Natural killer cell treated with Interleukin-12 subunit alpha and Interleukin-12 subunit beta and Interleukin-15 and Interleukin-18, amount 100 ng/mL, for 72 hours (primary cell): ENCODE measurements at places on chromosomes 11 and 22. TPM values are rescaled to one million over a fixed set of nuclear protein-coding genes. Genes with fewer than 3 reads are reported as not detected.

DNA sequence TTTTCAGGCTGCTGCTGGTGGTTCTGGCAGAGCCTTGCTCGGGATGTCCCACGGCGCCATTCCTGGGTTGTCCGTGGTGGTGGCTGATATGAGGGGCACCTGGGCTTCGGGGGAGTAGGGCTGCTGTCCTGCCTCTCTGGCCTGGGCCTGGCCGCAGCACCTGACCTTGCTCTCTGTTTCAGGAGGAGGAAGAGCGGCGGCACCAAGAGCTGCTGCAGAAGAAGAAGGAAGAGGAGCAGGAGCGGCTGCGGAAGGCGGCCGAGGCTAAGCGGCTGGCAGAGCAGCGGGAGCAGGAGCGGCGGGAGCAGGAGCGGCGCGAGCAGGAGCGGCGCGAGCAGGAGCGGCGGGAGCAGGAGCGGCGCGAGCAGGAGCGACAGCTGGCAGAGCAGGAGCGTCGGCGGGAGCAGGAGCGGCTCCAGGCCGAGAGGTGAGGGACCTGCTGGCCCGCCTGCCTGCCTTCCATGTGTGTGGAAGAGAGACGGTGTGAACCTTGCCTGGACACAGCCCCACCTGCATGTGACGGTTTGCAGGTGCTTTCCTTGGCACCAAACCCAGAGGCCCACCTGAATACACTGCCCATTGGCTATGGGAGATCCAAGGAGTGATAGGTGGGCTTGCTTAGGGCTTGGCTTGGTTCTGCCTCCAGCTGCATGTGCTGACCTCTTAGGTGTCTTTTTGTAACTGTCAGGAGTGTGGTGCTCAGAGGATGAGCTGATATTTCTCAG is 22.8 kb downstream of the INCENP start:
- no peaks in the 10 kb centered on the region for H3K27me3 ChIP-seq
- no peak overlapping the region for H3K4me3 ChIP-seq
- peaks cover 16% of the 10 kb centered on the region for H3K36me3 ChIP-seq
- peak; percentile 54 for DNase-seq
- no peaks in the 10 kb centered on the region for H3K4me1 ChIP-seq
- H3K27ac ChIP-seq = no peak overlapping the region

DNA sequence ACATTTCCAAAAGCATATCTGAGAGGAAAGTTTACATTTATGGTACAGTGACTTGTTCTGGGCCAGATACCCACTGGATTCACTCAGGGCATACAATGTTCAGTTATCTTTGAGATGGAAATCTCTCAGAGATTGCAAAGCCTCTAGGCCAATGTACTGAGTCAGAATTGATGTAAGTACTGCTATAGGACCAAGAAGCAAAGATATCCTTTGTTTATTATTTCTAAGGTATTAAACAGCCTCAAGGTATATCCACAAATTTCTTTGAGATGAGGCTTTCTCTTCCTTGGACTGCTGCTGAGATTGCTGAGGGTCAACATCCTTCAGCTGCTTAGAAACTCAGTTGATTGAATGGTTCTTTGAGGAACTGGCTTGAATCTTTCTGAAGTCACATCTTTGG is 484.0 kb downstream of the METTL15 start:
- H3K27ac ChIP-seq = no peak overlapping the region
- H3K4me1 ChIP-seq = no peaks in the 10 kb centered on the region
- H3K36me3 ChIP-seq = peaks cover 5% of the 10 kb centered on the region
- no peak overlapping the region for H3K4me3 ChIP-seq
- no peak for DNase-seq
- no peaks in the 10 kb centered on the region for H3K27me3 ChIP-seq

DNA sequence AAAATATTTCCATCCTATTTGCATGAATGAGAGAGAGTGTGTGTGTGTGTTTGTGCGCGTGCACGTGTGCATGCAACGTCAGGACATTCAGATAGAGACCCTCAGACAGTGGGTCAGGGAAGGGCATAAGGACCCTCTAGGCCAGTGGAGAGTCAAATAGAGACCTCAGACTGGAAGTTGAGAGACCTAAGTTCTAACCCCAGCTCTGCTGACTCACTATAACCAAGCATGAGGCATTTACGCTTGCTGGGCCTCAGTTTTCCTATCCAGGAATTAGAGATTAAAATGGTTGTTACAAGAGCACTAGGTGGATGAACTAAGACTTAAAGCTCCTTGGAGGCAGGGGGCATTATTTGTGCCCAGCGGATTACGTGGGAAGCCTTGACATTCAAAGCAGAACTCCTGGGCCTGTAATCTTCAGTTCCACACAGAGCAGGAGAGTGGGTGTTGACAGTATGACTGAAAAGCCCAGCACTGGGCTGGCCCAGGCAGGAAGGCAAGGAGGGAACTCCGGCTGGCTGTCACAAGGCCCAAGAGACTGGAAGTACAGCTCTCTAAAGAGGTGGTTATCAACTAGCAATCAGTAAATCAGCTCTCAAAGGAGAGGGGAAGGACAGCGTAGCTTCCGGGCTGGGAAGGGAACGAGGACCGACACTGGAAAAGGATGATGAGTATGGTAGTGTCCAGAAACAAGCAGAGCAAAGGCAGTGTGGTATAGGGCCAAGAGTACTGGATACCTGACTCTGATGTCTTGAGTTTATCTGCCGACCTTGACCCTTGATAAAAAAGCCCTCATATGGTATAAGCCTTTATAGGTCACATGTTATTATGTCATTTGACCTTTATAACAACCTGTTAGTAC is 9.2 kb downstream of the RHOG start:
- peak overlapping the region; percentile 54 for H3K4me3 ChIP-seq
- no peak for DNase-seq
- H3K4me1 ChIP-seq = peaks cover 64% of the 10 kb centered on the region
- H3K36me3 ChIP-seq = peaks cover 22% of the 10 kb centered on the region
- peak overlapping the region; percentile 99 for H3K27ac ChIP-seq

GRCh38 chr22:45843986-45844385 is 133.0 kb downstream of the WNT7B start:
- no peak overlapping the region for H3K4me3 ChIP-seq
- peaks cover 12% of the 10 kb centered on the region for H3K4me1 ChIP-seq
- peaks cover 21% of the 10 kb centered on the region for H3K36me3 ChIP-seq
- DNase-seq = no peak
- H3K27ac ChIP-seq = no peak overlapping the region

DNA sequence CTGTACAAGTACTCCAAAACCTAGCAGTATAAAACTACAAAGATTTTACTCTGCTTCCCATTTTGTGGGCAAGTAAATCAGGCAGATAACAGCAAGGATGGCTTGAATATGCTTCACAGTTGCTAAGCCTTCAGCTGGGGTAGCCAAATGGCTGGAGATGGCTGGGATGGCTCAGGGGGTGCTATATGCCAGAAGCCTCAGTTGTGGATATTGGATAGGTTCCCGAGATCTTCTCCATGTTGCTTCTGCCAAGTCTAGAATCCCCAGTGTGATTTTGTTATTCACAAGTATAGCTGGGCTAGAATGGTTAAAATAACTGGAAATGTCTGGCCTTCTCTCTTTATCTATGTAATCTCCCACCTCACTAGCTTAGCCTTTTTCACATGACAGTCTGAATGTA is 472.3 kb upstream of the ARHGAP42 start:
- H3K4me3 ChIP-seq = no peak overlapping the region
- no peaks in the 10 kb centered on the region for H3K4me1 ChIP-seq
- no peak for DNase-seq
- H3K27me3 ChIP-seq = no peaks in the 10 kb centered on the region

DNA sequence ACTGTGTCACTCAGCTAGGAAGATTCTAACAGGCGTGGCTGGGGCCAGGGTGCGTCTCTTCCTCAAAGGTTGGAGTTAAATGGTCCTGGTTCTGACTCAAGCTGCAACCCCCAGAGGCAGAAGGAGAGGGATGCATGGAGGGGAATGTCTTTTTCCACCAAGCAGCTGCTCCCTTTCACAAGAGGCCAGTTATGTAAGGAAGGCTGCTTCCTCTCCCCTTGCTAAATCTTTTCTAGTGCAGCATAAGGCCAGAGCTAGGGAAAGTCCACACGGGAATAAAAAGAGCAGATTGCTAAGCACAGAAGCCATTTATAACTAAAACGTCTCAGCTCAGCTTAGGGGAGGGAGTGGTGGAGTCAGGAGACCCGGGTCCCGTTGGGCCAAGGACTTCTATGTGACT is 10.0 kb downstream of the PVALB start:
- no peak overlapping the region for H3K27ac ChIP-seq
- peaks cover 13% of the 10 kb centered on the region for H3K27me3 ChIP-seq
- H3K4me3 ChIP-seq = no peak overlapping the region
- H3K36me3 ChIP-seq = no peaks in the 10 kb centered on the region
- H3K4me1 ChIP-seq = no peaks in the 10 kb centered on the region
- DNase-seq = no peak

GRCh38 chr22:45196926-45197605 is 33.3 kb downstream of the NUP50 start:
- no peak overlapping the region for H3K27ac ChIP-seq
- H3K4me1 ChIP-seq = no peaks in the 10 kb centered on the region
- no peak overlapping the region for H3K4me3 ChIP-seq
- H3K36me3 ChIP-seq = no peaks in the 10 kb centered on the region

DNA sequence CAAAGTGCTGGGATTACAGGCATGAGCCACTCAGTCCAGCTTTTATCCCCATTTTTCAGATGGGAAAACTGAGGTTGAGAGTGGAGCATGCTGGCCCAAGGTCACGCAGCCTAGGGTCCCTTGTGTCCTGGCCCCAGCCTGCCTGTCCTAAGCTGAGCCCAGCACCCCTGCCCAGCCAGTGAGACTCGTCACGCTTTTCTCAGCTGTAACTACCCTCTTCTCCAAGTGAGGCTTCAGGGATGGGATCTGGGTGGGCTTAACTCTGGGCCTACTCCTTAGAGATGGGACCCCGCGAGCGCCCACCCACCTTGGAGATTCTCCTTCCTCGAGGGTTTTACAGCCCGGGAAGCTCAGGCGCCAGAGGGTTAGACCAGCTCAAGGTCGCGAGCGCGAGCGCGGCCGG is 390 bp upstream of the TMEM151A start:
- H3K27ac ChIP-seq = no peak overlapping the region
- H3K4me1 ChIP-seq = peaks cover 29% of the 10 kb centered on the region
- DNase-seq = no peak
- no peaks in the 10 kb centered on the region for H3K36me3 ChIP-seq
- H3K27me3 ChIP-seq = peaks cover 22% of the 10 kb centered on the region
- peak overlapping the region; percentile 90 for H3K4me3 ChIP-seq

DNA sequence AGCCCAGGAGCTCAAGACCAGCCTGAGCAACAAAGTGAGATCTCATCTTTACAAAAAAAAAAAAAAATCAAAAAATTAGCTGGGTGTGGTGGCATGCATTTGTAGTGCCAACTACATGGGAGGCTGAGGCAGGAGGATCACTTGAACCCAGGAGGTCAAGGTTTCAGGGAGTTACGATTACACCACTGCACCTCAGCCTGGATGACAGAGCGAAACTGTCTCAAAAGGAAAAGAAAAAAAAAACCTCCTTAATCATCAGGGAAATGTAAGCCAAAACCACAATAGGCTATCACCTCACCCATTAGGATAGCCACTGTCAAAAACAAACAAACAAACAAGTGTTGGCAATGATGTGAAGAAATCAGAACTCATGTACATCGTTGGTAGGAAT is 13.4 kb downstream of the DGCR2 start:
- H3K4me1 ChIP-seq = peaks cover 52% of the 10 kb centered on the region
- H3K4me3 ChIP-seq = peak overlapping the region; percentile 68
- H3K27ac ChIP-seq = peak overlapping the region; percentile 67

DNA sequence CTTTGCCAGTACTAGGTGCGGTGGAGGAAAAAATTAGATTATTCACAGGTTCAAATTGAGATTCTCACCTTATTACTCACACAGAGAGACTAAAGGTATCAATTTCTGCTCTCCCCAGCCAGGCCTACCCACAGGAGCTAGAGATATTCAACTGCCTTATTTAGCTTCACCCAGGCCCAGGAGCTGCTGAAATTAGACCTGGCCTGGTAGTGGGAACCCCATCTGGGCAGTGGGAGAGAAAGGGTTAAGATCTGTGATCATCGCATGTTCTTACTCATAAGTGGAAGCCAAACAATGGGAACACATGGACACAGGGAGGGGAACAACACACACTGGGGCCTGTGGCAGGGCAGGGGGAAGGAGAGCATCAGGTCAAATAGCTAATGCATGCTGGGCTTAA is 20.9 kb upstream of the MICAL2 start:
- no peaks in the 10 kb centered on the region for H3K36me3 ChIP-seq
- H3K4me1 ChIP-seq = peaks cover 51% of the 10 kb centered on the region
- H3K4me3 ChIP-seq = no peak overlapping the region
- no peaks in the 10 kb centered on the region for H3K27me3 ChIP-seq
- H3K27ac ChIP-seq = no peak overlapping the region

GRCh38 chr22:40044870-40045834 is 50.4 kb downstream of the FAM83F start:
- H3K4me3 ChIP-seq = peak overlapping the region; percentile 91
- H3K4me1 ChIP-seq = peaks cover 21% of the 10 kb centered on the region
- H3K36me3 ChIP-seq = no peaks in the 10 kb centered on the region

ANKK1 gene
- total RNA-seq = not detected

TMPRSS6 gene
- total RNA-seq = 1.8 TPM
